ENCODE measurements at places on chromosomes 5 and 9.

DNA sequence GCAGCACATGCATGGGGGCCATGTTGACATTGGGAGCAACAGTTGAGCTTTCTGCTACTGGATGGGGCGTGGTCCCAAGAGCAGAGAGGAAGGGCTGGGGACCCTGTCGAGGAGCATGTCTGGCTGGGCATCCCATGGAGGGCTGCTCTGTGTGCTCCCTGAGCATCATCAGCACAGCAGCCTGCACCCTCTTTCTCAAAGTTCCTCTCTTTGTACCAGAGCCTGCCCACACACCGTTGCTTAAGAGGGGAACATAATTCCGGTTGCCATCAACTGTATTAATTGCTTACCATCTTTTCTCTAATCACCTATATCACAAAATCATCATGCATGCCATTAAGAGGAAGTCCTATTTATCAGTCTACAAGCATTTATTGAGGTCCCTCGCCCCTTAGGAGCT is 55.2 kb upstream of the DIRAS2 start:
- DNase-seq: no peak

DNA sequence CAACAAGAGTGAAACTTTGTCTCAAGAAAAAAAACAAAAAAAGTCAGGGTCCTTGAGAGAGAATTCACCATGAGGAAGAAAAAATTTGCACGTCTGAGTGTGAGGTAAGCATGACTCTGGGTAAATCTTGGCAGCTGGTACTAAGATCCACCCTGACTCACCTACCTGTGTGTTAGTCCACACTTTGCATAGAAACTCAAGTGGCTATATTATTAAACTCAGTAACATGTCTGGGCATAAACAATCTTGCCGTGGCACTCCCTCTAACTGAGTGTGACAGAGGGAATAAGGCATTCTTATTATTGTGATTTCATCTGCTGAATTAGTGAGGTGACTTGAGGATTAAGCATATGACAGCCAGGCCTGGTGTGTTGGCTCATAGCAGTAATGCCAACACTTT is 259.4 kb upstream of the VLDLR start:
- no peak for DNase-seq

DNA sequence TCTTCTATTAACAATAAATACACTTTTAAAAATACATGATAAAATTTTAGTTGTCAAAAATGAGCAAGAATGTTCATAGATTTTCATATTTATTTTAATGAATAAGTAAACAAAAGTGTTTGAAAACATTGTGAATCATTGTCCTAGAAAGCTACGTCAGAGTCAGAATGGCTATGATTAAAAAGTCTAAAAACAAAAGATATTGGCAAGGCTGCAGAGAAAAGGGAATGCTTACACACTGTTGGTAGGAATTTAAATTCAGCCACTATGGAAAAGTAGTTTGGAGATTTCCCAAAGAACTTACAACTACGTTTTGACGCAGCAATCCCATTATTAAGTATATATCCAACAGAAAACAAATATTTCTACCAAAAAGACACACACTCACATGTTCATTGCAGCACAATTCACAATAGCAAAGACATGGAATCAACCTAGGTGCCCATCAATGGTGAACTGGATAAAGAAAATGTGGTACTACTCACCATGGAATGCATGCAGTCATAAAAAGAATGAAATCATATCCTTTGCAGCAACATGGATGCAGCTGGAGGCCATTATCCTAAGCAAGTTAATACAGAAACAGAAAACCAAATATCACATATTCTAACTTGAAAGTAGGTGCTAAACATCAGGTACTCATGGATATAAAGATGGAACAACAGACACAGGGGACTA is 49.2 kb upstream of the FBXL17 start:
- no peak for DNase-seq

DNA sequence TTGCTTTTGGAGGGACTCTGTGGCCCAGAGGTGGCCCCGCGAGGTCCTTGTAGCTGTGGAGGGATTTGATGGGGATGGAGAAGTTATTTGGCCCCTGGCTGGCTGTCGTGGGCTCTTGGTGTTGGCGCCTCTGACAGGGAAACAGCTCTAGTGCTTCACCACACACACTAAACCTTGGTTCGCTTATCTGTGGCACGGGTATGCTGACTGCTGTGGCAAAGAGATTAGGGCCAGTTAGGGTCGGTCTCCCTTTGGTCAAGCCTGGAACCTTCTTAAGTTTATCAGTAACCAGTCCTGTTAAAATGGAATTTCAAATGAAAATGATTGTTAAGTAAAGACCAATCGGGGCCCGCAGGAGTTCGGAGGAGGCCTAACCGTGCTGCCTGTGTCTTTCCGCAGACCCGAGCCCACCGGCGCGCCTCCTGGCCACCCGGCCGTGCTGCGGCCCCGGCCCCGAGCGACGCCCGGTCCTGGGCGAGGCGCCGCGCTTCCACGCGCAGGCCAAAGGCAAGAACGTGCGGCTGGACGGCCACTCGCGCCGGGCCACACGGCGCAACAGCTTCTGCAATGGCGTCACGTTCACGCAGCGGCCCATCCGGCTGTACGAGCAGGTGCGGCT is 28.4 kb downstream of the NEURL1B start:
- no peak for DNase-seq

- no peak for DNase-seq
These were observed 31.7 kb upstream of the GAS1 start for GRCh38 chr9:86978922-86979474.

- no peak for DNase-seq
These were observed 204.0 kb downstream of the KCNN2 start for GRCh38 chr5:114565871-114566270.

- no peak for DNase-seq
These were observed 8.0 kb downstream of the CEP72 start for GRCh38 chr5:620152-620551.

- no peak for DNase-seq
These were observed 4.4 kb downstream of the SNX24 start for GRCh38 chr5:122849771-122850170.

DNA sequence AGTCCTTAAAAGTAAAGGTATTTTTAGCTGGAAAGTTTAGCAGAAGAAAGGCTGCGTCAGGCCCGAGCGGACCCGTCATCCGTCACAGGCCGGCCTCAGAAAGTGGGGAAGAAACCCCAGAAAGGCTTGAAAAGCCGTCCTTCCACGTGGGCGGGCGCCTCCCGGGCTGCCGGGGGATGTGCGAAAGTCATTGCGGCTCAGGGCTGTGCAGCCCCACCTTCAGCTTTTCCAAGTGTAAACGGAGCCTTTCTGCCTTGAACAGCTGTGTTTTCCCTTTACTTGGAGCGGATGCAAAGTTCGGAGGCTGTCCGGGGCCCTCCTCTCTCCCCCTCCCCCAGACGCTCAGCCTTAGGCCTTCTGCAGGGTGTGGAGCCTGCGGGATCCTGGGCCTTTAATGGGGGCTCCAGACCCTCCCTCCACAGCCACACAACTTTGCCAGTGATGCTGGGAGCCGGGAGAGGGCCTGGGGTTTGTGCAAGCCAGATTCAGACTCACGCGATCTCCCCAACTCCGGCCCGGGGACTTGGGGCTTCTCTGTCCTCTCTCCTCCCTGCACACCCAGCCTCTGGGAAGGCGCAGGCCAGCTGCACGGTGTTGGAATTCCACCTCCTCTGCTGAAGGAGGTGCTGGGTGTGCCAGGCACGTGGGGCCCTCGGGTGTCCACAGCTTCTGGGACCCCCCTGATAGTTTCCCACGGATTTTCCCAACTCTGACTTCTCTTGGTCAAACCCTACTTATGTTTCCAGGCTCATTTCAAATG is 95.5 kb upstream of the RAPGEF1 start:
- no peak for DNase-seq

DNA sequence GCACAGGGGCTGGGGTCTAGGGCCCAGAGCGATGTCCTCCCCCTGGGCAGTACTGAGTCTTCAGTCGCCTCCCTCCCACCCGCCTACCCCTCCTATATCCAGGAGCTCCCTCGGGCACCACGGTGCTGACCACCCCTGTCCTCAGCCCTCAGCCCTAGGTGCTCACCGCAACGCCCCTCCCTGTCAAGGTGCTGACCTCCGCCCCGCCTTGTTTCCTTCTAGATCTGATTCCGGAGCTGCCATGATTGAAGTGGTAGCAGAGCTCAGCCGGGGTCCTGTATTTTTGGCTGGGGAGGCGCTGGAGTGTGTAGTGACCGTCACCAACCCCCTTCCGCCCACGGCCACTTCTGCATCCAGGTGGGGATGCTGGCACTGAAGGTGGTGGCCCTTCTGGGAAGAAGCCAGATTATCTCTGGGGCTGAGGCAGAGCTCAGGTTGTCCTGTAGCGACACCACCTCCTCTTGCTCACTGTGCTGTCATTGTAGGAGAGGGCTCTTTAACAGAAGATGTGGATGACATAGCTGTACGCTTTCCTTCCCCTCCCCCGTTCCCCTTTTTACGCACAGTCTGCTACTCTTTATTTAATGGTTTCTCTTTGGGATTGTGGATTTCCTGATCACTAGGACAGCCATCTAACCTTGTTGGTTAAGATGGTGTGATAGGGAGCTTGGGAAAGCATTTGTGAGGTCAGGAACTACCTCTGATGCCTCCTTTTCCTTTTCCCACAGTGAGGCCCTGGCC is 598 bp downstream of the RGP1 start:
- DNase-seq: no peak

DNA sequence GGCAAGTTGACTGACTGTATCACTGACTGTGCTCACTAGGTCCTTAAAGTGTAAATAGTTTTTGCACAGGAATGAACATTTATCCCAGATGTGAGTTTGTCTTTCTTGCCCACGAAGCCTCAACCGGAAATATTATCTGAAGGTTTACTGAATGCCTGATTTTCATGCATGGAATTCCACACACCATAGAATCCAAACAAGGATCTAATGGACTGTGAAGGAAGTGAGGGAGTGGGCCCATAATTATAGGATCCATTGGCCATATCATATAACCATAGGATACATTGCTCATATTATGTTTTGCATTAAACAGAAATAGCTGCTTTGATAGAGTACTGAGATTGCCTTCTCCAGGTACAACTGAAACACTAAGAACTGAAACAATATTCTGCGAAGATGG is 1057.2 kb upstream of the EDIL3 start:
- DNase-seq: no peak

DNA sequence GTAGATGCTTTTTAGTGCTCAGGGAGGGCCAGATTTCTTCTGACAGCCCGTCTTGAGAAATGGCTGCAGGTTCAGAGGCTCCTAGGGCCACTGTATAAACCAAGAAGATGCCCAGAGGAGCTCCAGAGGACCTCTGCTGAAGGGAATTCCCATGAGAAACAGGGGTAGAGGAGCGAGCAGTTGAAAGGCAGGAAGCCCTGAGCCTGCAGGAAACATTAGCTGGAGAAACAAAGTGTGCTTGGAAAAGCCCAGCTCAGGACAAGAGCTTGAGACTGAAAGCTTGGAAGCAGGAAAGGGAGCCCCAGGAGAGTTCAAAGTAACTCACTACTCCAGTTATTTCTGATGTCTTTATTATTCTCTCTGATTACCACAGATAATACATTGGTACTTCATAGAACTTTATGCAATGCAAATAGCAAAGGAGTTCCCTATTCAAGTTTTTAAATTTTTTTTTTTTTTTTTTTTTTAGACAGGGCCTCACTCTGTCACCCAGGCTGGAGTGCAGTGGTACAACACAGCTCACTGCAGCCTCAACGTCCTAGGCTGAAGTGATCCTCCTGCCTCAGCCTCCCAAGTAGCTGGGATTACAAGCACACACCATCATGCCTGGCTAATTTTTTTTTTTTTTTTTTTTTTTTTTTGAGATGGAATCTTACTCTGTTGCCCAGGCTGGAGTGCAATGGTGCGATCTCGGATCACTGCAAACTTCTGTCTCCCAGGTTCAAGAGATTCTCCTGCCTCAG is 16.5 kb downstream of the HBEGF start:
- DNase-seq: no peak

GRCh38 chr9:37543468-37543867 is 32.7 kb downstream of the FBXO10 start:
- DNase-seq: no peak

GRCh38 chr9:134560654-134561053 is 80.9 kb upstream of the COL5A1 start:
- no peak for DNase-seq

DNA sequence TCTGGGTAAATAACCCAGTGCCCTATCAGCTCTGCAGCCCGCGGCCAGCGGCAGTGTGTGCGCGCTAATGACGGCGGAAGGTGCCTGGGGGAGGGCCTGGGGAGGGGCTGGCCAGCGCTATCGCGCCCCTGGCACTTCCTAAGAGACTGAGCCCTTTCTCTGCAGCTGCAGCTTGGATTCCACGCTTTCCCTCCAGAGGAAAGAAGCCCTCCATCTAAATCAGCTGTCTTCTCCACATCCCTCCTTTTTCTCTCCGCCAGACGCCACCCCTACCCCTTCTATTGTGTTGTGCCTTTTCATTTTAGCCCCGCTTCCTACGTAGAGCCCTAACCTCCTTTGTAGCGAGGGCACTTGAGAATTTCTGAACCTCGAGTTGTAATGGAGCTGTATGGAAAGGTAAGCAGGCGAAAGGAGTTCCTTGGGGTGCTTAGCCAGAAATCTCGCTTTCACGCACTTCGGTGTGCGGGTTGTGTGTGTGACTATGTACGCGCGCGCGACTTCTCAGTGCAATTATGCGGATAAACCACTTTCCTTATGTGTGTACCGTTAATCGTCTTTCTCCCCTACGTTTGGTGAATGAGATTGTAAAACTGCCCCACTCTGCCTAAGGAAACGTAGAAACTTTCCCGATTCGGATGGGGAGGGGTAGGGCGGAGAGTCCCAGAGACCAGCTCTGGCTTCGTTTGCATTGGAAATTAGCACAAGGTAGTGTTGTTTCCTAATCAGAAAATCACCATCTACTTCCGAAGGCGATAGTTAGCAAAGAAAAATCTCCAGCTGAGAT is 664 bp upstream of the RAB3C start:
- no peak for DNase-seq

GRCh38 chr5:96718635-96719077 is 56.5 kb downstream of the CAST start:
- no peak for DNase-seq

DNA sequence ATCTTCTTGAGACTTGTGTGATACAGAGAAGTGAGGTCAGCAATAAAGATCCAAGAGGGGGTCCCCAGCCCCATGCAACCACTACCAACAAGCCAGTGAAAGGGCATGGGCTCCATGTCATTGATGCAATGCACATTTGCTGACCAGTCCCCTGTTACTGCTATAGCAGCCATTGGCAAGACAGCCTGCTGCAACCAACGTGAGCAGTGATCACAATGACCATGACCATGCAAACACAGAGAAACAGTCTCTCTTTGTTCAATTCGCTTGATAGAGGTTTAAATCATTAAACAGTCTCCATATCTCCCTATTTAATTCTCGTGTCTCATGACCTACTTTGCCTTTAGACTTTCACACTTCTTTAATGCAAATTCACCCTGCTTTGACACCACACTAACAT is 30.0 kb upstream of the FOXB2 start:
- no peak for DNase-seq
